Activated CD4-positive, alpha-beta T cell treated with anti-CD3 and anti-CD28 coated beads, Interleukin-2, Interleukin-4, amounts not matched to agents 100 ng/mL and 50 ng/mL, durations not matched to agents 16 hours and 8 hours (primary cell): ENCODE measurements at places on chromosomes 5 and 9.

- DNase-seq = no peak
Measured at GRCh38 chr5:77083088-77083487, 4.0 kb downstream of the ZBED3 start.

GRCh38 chr9:112203536-112203935, 28.4 kb upstream of the SUSD1 start:
- no peak for DNase-seq

DNA sequence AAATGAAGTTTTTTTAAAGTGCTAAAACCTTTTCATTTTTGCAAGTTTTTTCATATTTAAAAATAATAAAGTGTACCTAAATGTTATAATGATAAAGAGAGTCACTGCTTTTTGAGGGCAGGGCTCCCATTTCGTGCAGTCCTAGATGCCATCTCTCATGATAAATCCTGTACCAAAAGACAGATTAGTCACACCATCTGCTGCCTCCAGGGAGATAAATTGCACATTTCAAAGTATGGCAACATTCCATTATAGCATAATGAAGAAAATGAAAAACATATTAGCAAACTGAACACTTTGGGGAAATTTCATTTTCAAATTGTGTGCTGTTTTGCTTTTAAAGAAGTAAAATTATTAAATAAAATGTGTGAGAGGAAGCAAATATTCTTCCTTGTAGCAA, 257.2 kb downstream of the KIAA0825 start:
- no peak for DNase-seq

DNA sequence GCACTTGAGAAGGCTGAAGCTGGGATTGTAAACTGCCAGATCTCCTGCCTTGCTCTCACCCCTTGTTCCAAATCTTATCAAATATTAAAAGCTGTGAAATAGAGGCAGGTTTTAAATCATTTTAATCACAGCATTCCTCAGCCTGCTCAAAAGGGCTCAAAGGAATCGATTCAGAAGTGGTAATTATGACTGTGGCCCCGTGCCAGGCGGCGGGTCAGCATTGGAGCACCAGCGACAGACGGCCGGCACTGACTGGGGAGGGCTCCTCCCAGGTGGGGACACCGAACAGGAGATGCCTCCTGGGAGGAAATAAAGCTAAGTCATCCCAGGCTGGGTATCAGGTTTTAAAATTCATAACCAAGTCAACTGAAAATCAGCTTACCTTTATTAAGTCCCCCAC, 66.7 kb downstream of the KCNIP1 start:
- DNase-seq = no peak

DNA sequence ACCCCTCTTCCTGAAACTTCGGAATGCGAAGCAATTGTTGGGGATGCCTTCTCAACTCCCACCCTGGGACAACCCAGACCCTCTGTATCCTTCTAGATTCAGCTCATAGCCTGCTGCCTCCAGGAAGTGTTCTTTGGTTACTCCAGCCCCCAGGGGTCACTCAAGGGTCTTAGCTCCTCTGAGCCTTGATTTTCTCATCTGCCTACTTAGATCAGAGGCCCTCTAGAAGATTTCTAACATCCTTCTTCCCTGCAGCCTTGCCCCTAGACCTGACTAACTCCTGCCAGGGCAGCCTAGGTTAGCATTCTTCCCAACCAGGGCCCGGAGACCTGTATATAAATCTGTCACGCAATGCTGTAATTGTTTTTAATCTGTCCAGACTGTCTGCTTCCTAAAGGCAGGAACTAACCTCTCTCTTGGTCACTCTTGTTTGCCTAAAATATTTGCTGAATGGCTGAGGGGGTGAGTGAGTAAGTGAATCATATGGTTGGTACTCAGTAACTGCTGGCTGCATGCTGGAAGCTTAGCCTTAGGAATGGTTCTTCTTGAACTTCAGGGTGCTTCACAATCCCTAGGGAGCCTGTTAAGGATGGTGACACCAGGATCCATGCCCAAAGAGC, 8.2 kb downstream of the GALNT10 start:
- DNase-seq = no peak

DNA sequence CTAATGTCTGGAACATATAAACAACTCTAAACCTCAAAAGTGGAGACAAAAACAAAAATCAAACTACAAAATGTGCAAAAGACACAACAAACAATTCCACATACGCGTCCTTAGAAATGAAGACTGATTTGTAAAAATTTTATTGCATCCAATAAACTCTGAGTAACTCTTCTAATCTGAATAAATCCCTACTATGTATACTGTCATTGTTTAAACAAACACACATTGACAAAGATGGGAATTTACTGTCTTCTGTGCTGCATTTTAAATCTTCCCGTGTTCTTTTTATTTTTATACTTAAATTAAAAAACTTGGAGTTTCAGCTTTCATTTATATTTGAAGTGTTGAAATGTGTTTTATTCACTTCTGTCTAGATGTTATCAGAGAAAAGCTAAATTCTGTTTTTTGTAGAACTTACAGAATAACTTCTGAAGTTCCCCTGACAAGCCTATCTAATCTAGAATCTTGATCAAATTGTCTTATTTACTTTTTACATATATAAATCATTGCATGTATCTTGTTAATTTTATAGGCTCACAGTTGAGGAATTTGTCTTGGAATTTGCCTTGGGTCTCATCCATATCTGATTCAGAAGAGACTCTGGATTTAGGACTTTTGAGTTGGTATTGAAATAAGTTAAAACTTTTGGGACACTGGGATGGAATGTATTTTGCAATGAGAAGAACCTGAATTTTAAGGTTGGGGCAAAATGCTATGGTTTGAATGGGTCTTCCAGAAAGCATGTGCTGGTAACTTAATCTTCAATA, 2064.4 kb upstream of the C9orf72 start:
- no peak for DNase-seq

- DNase-seq = no peak
Measured at GRCh38 chr5:153818626-153819025, 220.1 kb downstream of the FAM114A2 start.
